ENCODE measurements at places on chromosomes 2 and 18.

- DNase-seq, result no peak
These were observed 489.5 kb downstream of the TNS1 start for GRCh38 chr2:217513258-217513657.

DNA sequence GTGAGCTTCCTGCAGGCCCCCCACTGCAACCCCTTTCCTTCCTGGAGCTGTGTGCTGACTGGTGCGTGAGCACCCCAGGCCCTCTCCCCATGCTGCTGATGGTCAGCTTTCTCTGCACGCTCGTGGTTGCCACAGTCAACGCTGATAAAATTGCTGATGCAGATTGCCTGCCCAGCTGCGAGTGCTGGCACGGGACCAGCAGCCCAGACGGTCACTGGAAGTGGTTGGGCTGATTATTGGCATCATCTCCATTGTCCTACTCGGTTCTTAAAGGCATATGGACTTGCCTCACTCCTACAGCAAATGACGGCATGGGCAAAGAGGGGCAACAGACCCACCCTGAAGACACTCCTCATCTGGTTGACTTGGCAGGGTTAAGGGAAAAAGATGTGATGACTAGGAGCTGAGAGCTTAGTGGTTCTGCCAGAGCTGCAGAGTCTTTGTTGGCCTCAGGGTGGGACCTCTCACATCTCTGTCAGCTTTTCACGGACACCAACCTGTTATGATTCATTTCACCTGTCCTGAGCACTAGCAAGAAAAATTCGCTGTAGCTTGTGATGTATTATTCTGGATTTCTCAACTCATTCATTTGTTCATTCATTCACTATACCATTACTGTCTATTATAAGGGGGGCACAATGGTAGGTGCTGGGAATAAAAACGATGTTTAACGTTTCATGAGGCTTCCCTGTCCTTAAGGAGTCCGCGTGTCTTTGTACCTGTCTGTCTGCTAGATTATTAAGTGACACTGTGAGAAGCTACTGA is 38.4 kb downstream of the PAX8 start:
- DNase-seq, result peak; percentile 70

- DNase-seq, result no peak
These were observed 17.2 kb downstream of the SULT1C2 start for GRCh38 chr2:108305901-108306300.

GRCh38 chr2:46053564-46053963 is 243.6 kb upstream of the EPAS1 start:
- DNase-seq, result no peak

DNA sequence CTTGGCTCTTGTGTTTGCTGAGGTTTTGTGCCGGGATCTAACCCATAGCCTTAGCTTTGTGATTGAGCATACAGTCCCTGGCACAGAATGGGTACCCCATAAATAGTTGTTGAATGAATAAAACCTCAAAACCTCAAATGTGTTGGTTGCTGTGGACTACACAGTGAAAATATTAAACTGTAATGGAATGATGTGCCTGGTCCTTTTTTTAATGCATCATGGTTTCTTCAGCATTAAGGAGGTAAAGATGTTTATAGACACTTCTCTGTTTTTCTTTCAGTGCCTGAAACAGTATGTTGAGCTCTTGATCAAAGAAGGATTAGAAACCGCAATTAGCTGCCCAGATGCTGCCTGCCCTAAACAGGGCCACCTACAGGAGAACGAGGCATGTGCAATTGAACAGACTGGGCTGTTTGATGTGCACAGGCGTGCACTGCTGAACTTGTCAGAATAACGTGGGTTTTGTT is 97.0 kb downstream of the RNF144A start:
- peak; percentile 41 for DNase-seq

GRCh38 chr2:28401411-28401810 is 8.8 kb downstream of the FOSL2 start:
- DNase-seq, result no peak

- no peak for DNase-seq
These were observed 24.9 kb downstream of the EFHD1 start for GRCh38 chr2:232658217-232658785.

DNA sequence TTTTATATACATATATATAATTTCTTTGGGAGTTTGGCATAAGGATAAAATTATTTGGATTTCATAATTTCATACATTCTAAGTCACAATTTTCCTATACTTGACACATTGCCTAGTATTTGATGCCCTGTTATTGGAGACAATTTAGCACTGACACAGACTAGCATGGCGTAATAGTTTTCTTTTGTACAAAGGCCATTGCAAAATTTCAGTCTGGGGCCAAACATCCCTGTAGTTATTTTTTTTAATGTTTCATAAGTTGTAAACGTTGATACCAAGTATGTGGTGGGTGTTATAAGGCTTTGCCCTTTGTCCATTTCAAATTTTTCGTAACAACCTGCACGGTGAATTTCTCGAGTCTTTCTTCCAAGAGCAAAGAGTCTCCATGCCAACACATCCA is 95.7 kb upstream of the NRP2 start:
- no peak for DNase-seq

GRCh38 chr18:11740461-11740860 is 51.4 kb downstream of the GNAL start:
- no peak for DNase-seq

DNA sequence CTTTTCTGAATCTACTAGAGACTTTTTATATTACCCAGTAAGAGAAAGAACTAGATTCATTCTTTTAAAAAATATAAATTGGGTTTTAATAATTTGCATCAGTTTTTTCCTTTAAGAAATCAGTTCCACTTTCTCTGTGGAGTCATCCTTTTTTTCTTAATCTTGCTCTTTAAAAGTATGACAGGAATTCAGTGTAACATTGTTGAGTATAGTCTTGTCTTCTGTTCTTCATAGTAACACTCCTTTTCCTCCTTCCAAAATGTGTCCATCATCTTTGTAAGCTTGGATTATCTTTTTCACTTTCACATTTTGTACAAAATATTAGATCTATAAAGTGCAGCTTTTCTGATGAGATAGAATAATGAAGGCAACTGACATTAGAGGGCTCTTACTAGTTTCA is 135.4 kb downstream of the HAUS1 start:
- DNase-seq, result no peak

DNA sequence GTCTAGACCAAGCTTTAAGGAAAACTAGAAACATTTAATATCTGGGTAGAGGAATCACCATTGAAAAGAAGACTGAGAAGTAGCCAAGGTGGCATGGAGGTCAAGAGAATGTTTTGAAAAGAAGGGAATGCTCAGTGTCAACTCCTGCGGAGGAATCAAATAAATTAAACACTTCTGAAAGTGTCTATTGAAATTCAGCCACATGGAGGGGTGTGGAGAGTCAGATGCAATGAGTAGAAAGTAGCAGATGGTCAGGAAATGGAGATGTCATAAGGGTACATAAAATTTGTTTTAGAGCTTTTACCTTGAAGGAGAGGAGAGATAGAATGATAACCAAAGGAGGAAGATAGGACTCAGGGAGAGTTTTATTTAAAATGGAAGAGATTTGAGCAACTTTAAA is 35.1 kb downstream of the NLRC4 start:
- no peak for DNase-seq

DNA sequence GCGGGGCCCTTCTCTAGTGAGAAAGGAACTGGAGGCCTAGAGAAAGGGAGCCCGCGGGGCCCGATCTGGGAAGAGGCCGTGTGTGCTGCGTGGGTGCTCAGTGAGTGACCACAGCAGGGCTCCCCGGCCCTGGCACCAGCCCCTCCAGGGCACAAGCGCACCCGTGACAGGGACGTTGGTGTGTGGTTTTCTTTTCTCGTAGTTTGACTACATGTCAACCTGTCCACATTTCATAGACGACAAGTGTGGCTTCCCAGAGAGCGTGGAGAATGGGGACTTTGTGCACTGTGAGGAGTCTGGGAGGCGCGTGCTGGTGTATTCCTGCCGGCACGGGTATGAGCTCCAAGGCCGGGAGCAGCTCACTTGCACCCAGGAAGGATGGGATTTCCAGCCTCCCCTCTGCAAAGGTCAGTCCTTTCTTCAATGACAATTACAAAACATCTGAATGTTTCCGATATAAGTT is 83.1 kb downstream of the TPO start:
- DNase-seq, result no peak

- no peak for DNase-seq
These were observed 93.0 kb upstream of the GLI2 start for GRCh38 chr2:120642646-120643045.

- DNase-seq, result no peak
These were observed 70.9 kb downstream of the MAP3K20 start for GRCh38 chr2:173146590-173146989.

- no peak for DNase-seq
These were observed 47.4 kb upstream of the SMAD7 start for GRCh38 chr18:48997985-48998831.

DNA sequence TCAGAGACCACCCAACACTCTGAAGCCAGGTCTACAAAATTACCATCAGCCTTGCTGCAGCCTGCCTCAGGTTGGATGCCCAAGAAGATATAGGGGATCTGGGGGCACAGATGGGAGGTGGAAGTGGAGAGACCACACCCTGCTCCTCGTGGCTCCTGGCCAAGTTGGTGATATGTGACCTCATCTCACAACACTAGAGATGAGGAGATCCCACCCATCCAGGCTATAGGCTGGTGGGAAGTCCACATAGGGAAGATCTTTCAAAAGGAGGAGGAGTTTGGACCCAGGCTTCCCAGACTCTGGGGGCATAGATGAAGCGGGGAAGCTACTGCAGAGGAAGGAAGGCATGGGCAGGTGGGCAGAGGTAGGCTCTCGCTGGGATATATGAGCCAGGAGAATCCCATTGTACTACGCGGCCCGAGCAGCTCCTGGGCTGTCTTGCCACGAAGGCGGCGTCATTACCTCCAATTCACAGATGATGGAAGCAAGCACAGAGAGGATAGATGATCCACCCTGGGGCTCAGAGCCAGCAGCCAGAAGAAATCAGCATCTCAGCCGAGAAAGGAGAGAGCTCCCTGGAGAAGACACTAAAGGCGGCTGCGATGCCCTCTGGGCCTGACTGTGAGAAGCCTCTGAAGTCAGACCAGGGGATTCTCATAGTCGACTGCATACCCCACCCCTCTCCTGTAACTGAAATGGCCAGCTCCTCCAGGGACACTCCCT is 96.0 kb downstream of the RHOB start:
- no peak for DNase-seq

GRCh38 chr18:26448714-26449159 is 99.6 kb downstream of the KCTD1 start:
- DNase-seq, result no peak

DNA sequence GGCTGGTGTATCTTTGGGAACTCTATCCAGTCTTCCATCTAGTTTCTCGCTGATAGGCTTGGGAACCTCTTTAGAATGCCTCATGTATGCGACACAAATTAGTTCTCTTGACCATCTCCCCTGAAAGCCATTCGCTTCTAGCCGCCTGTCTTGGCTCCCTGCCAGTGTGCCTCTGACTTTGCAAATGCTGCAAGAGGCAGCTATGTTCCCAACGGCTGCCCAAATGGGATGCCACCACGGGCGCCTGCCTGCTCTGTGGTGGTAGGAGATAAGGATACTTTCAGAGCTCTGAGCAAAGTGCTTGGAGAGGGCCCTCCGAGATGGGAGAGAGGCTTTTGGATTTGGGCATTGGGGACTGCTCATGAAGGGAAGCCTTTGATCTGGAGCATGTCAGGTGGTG is 77.7 kb upstream of the IGFBP5 start:
- DNase-seq, result no peak

DNA sequence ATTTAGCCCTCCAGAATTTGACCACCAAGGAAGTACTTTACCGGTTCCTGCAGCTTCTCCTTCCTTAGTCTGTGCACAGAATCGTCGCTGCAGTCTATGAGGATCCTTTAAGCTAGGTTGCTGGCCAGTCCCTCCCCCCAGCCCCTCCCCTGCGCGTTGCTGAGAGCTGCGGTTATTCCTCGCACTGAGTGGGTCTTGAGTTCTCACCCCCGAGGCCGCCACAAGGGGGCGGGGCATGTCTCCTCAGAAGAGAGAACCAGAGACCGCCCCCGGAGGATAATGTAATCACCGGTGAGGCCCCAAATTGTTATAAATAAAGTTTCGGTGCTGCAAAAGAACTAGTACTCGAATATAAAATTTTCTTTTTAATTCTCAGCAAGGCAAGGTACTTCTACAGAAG is 1184.9 kb upstream of the CDH2 start:
- DNase-seq, result no peak

Data from transverse colon (tissue), 4 donors.